Thoracic aorta (tissue), 2 donors: ENCODE measurements at places on chromosomes 3 and 15. TPM values are rescaled to one million over a fixed set of nuclear protein-coding genes. Genes with fewer than 3 reads are reported as not detected.

GRCh38 chr15:91258415-91258759 is 158.3 kb downstream of the SV2B start:
- no peak for DNase-seq

DNA sequence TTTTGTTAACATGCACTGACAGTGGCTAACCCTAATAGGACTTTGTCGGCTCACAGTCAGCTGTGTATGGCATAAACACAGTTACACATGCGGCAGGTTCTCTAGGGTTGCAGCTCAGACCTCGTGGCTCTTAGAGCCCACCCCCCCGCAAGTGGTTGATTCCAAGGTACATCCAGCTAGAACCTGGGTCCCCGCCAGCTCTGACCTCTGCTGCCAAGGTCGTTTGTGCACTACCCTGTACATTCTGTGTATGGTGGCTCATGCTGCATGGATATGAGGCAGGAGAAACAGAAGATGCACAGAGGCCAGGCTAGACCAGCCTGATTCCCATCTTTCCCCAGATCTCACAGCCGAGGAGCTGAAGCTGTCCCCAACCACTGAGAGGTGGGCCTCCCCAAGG is 25.9 kb downstream of the PRR20G start:
- DNase-seq: no peak

- no peak for DNase-seq
Observed at GRCh38 chr15:51732646-51733045, 4.8 kb downstream of the LYSMD2 start.

Gene AMIGO3
- total RNA-seq: 5.8 TPM

Gene MCTP2
- total RNA-seq: 15.7 TPM
